ENCODE measurements at places on chromosomes 11 and 22. TPM values are rescaled to one million over a fixed set of nuclear protein-coding genes. Genes with fewer than 3 reads are reported as not detected.
A peak's percentile ranks its signal among the peaks of the same experiment; 100 is the strongest.

Gene MN1
- total RNA-seq = 0.14 TPM

DNA sequence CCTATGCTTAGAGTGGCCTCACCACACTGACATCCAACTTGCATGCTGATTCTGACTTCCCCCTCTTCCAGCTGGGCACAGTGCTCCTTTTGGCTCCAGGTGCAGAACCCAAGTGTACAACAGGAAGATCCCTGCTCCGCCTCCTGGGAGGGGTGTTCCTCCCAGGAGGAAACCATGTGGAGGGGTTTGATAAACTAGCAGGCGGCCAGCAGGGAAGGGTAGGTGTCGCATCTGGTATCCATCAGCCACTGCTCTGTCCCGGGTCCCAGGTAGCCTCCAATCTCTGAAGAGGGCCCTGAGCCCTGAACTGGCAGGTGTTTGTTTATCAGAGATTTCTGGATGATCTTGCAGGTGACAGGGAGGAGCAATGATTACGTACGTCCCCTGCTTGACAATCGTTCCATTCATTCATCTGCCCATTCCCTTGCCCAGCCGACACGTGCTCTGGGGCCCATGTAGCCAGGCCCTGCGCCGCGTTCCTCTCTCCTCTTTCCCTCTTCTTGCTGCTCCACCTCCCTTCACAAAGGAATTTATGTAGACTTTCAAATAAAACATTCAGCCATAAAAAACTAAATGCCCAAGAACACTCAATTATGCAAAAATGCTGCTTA is 41.2 kb upstream of the MICAL2 start:
- DNase-seq = no peak

- DNase-seq = peak; percentile 10
Measured at GRCh38 chr11:121544956-121545355, 92.2 kb upstream of the SORL1-AS1 start.

- DNase-seq = peak; percentile 2
Measured at GRCh38 chr11:94741022-94741679, 27.0 kb upstream of the AMOTL1 start.

All from activated T-cell treated with anti-CD3 and anti-CD28 coated beads, Interleukin-2, amount 50 U/mL, for 72 hours (primary cell).